HS-5 (cell line): ENCODE measurements at places on chromosomes 7 and 10.

DNA sequence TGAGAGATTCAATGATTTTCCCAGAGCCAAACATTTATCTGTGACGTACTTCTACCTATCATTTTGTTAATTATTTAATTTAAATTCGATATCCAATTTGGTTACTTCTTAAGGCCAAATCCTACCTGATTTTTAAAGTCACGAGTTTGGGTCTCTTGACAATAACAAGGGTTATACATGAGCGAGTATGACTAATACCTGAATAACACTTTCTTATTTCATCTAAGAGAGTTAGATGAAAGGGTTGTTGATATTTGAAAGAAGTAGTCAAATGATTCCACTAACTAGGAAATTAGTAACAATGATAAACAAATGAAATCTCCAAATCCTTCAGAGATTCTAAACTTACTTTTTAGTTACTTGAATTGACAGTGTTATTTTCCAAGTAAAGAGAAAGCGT, 1086.9 kb downstream of the XPNPEP1 start:
- DNase-seq = no peak

- no peak for DNase-seq
Observed at GRCh38 chr7:12062062-12062461, 149.0 kb upstream of the TMEM106B start.

- DNase-seq = no peak
Observed at GRCh38 chr7:20745702-20746101, 41.0 kb downstream of the SP8 start.

DNA sequence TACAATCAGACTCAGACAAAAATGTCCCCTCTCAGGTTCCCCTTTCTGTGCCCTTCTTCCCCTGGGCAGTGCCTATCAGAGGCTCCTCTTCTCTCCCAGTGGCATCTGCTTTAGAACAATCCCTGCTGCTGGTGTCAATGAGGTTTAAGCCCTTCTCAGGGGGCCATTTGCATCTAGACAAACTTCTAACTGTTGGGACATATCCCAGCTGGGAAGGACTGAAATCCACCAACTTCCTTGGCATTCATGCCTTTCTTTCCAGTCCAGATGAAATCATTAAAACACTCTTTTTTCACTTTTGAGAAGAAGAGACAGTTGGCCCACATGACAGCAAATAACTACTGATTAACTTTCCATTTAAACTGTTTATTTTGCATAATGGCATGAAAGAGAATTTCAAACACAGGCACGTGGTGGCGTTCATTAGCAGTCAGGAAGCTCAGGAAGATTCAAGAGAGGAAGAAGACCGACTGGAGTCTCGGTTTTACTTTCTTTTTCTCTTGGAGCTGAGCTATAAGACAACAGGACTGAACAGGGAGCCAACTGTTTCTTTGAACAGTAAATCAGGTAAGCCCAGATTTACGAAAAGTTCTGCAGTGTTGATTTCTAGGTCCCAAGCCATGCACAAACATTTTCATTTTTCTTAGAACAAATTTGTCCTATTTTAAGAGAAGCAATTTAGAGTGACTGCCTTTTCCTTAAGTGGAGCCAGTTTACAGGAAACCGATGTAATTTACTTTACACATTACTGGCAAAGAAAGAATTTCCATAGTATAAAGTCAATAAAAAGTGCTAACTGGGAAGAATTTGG, at the start of gene GIMAP2:
GIMAP2 (plus strand) TSS at position 488 of the 811 bp plus-strand sequence. CDS start 1,354 bp downstream, outside the sequence.
- DNase-seq = no peak

DNA sequence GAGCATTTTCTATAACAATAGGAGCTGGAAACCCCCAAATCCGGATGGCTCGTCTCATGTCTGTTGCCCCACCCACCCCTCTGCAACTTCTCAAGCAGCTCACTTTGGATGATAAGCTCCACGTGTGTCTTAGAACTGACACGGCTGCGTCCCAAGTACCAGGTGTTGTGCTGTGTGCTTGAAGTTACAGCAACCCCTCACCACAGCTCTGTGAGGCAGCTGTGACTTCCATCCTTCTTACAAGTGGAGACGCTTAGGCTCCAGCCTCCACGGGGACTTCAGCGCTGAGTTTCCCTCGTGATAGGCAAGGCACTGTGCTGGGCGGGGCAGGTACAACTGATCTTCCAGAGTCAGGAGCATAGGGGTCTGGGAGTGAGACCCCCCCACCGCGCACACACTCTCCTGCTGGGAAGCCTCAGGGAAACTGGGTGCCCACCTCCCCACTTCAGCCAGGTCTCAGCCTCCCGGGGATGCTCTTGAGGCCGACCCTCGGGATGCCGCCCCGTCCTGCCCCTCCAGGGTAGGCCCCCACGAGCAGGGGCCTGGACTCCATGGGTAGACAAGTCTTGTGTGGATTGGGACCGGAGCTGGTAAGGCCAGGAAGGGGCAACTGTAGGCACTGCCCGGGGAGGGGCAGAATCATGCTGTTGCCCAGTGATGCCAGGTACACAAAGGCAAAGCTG, 31.4 kb downstream of the EN2 start:
- no peak for DNase-seq

GRCh38 chr7:56033671-56034432, 17.4 kb downstream of the PSPH start:
- peak; percentile 54 for DNase-seq

- no peak for DNase-seq
Observed at GRCh38 chr7:47267346-47267745, 314.6 kb downstream of the TNS3 start.

- no peak for DNase-seq
Observed at GRCh38 chr7:155358948-155359712, 61.5 kb downstream of the INSIG1 start.

- DNase-seq = no peak
Observed at GRCh38 chr10:4549139-4549653, 276.8 kb upstream of the AKR1E2 start.

- DNase-seq = no peak
Observed at GRCh38 chr7:18597754-18598153, 102.2 kb downstream of the HDAC9 start.

DNA sequence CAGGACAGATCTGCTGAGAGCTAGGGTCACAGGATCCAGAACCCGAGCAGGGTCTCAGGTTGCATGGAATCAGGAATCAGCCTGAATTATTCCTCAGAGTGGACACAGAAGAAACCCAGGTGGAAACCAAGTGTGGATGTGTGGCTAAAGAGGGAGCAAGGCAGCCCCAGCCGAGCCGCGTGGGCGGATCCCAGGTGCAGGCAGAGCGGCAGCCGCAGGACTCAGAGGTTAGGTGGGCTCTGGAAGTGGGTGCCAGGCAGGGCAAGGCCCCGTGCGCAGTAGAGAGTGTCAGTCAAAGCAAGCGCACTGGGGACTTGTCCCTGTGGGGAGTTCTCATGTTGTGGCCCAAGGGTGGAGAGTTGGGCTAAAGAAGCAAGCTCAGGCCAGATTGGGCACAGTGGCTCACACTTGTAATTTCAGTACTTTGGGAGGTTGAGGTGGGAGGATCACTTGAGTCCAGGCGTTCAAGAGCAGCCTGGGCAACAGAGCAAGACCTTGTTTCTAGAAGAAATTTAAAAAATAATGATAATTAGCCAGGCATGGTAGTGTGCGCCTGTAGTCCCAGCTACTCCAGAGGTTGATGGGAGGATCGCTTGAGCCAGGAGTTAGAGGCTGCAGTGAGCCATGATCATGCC, 125.9 kb downstream of the CUL2 start:
- DNase-seq = no peak

DNA sequence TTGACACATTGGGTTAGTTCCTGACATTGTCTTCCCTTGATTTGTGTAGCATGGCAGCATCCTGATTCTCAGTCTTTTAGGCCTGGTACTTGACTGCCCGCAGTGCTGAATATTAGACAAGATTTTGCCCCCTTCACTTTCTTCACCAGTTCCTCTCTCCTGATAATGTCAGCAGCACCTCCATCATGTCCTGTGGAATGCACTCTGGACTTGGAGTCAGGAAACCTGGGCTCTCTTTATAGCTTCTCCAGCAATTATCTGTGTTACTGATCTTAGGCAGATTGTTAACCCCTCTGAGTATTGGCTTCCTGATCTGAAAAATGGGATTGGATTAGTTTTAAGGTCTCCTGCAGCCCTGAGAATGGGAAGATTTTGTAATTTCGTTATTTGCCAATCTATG, 19.0 kb downstream of the HBP1 start:
- DNase-seq = no peak

- no peak for DNase-seq
Observed at GRCh38 chr10:89226891-89227290, 19.8 kb upstream of the CH25H start.

DNA sequence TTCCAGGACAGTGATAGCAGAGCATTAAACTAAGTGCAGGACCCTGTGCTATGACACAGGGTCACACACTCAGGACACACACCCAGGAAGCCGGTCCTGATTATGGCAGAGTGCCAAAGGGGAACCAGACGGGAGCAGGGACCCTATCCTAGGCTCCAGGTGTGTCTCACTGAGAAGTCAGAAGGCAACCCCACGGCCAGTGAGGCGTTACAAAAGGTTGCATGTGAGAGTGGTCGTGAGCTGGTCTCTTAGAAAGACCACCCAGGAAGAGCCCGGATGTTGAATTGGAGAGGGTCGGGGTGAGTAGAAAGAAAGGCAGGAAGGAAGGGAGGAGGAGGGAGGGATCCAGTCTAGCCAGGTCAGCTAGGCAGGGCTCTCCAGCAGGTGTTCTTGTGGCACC, 31.0 kb downstream of the FRMPD2 start:
- DNase-seq = no peak
